Kidney epithelial cell (primary cell): ENCODE measurements at places on chromosomes 5 and 9.

- no peak for DNase-seq
Observed at GRCh38 chr5:178227929-178228328, 4.7 kb downstream of the PHYKPL start.

DNA sequence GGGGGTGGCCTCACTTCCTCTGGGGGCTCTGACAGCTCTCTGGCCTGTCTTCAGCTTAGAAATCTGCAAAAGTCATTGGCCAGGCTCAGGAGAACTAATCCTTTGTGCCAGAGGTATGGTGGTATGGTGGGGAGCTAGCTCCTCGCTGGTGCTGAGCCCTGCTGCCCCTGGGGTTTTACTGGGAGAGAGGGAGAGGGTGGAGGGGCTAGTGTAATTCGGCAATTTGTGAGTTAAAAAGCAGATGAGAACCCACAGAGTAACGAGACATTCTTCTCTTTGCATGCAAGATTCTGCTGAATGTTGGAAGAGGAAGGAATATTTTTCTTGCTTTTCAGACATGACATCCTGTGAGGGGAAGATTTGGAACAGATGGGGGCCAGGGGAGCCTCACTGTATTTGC is 65.5 kb upstream of the SPRY4 start:
- DNase-seq: no peak

GRCh38 chr5:112109331-112110007 is 309.6 kb downstream of the EPB41L4A start:
- DNase-seq: peak; percentile 14

GRCh38 chr5:18037718-18038117 is 403.5 kb downstream of the TAF11L14 start:
- DNase-seq: no peak

DNA sequence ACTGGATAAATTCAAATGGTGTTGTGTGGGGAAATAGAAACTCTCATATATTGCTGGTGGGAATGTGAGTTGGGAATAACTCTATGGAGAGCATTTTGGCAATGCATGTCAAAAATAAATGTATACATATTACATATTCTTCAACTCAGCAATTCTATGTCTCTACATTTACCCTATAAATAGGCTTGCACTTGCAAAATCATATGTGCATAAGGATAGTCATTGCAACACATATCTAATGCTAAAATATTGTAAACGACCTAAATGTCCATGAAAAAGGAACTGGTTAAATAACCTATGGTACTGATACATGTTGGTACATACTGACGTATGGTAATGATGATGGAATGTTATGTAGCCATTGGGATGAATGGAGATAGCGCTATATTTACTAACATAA is 94.5 kb upstream of the CHD1 start:
- DNase-seq: no peak

- no peak for DNase-seq
Observed at GRCh38 chr9:113373256-113373655, 3.5 kb downstream of the HDHD3 start.

DNA sequence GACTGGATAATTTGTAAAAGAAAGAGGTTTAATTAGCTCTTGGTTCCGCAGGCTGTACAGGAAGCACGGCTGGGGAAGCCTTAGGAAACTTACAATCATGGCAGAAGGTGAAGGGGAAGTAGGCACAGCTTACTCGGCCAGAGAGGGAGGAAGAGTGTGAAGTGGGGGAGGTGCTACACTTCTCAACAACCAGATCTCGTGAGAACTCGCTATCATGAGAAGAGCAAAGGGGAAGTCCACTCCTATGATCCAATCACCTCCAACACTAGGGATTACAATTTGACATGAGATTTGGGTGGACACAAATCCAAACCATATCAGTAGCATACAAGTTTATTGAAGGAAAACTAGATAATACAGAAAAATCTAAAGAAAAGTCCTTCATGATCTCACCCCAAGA is 39.9 kb downstream of the NEURL1B start:
- no peak for DNase-seq

GRCh38 chr5:139642891-139643871 is 5.0 kb upstream of the CXXC5 start:
- DNase-seq: no peak

- no peak for DNase-seq
Observed at GRCh38 chr5:39604491-39604890, 179.7 kb upstream of the DAB2 start.

- DNase-seq: peak; percentile 10
Observed at GRCh38 chr9:34493972-34494535, 28.7 kb downstream of the ENHO start.

- no peak for DNase-seq
Observed at GRCh38 chr5:141849415-141850243, 28.6 kb downstream of the PCDH1 start.

DNA sequence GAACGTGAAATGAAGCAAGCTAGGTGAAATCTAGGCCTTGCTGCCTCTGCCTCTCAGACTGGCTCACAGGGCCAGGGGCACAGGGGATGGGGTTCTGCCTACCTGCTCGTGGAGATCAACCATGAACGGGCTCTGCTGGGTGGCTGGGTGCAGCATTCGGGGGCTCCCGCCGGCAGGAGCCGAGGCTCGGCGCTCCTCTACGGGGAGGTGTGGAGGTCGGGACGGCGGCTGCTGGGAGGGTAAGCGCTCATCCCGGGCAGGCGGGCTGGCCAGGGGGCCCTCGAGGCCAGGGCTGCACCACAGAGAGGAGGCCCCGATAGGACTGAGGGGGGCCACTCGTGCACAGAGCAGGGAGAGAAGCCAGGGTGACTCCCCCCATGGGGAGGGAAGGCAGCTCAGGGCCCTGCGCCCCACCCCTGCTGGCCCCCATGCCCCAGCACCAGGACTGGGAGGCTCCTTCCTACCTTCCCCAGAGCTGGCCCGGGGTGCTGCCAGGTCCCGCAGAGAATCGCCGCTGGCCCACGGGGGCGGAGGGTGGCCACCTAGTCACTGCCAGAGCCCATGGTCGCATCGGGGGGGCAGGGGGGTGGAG is 5.2 kb downstream of the RNF44 start:
- DNase-seq: no peak

DNA sequence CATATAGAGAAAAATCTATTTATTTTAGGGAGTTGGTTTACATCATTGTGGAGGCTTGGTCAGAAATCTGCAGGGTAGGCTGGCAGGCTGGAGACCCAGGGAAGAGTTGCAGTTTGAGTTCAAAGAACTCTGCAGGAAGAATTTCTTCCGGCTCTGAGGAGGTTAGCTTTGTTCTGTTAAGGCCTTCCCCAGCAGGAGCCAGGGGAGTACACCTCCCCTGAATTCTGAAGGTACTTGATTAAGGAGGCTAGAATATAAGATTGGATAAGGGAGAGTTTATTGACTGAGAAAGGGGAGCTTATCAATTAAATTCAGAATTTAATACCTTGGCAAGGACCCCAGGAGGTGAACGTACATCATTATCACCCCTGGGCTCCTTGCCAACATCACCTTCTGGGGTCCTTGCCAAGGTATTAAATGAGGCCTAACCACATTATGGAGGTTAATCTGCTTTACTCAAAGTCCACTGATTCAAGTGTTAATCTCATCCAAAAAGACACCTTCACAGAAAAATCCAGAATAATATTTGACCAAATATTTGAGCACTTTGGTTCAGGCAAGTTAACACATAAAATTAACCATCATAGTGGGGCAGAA is 351.7 kb downstream of the CWC27 start:
- no peak for DNase-seq

DNA sequence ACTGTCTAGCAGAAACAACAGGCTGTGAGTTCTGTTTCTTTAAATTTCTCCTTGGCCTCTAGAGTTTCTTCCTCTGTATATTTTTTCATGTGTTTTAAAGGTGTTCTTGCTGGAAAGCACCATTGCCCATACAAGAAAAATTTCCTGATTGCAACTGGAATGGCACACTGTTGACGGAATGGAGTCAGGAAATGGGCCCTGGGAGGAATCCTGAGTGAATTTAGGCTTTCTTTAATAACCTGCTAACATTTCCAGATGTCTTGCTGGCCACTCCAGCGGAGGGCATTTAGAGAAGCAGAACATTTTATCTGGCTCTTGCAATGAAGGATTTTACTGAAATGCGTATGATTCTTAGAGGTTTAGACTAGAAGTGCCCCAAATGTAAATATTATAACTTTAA is 736.3 kb downstream of the TAF11L14 start:
- no peak for DNase-seq

DNA sequence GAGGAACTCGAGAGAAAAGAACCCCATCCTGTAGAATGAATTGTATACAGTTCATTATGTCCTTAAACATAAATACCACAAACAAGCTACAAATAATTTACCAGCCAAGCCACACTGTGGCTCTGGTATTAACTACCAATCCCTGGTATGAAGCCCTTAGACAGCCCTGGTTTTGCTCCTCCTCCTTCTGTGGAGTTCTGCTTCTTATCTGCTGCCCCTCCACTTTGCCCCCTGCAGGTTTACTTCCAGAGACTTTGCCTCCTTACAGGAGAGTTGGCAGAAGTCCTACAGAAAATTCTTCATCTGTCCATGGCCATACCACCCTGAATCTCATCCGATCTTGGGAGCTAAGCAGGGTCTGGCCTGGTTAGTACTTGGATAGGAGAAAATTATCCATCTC is 219.8 kb downstream of the ACTL7B start:
- no peak for DNase-seq

GRCh38 chr5:176637556-176637955 is 7.1 kb downstream of the EIF4E1B start:
- DNase-seq: no peak

- DNase-seq: no peak
Observed at GRCh38 chr5:54415147-54415546, 40.4 kb upstream of the HSPB3 start.

- no peak for DNase-seq
Observed at GRCh38 chr9:92191801-92192200, 76.6 kb upstream of the SPTLC1 start.

DNA sequence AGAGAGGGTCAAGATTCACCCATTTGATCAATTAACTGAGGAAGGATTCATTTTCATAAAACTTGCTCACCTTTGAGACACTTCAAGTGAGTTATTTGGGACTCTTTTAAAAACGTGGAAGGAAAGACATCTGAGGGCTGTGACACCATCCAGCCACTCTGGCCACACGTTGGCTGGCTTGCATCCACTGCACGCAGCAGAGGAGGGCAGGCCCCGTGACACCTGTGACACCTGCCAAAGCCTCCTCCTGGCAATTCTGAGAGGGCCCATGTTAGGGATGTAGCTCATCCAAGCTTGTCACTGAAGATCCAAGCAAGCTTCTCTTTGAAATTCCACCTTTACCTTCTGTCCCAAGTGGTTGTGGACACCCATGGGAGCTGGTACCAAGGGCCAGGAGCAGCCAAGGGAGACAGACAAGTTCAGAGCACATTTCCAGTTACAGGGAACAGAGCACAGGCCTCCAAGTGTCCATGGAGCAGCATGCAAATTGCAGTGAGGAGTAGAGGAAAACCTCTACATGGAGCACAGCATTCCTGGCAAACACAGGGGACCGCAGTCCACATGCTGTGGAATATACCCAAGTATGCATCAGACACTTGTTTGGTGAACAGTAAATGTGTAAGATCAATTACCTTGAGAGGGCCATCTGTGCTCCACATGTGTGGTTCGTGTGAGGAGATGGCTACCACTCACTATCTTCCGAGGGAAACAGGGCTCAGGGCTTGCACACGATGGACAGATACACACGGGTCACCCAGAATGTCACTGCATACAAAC is 4.8 kb downstream of the PRSS3 start:
- DNase-seq: no peak

- no peak for DNase-seq
Observed at GRCh38 chr9:38127271-38127839, 58.3 kb upstream of the SHB start.
